Activated gamma-delta T cell treated with anti-CD3 and anti-CD28 coated beads, Interleukin-2, amount 50 U/mL, for 16 hours (primary cell): ENCODE measurements at places on chromosomes 16 and 17.

DNA sequence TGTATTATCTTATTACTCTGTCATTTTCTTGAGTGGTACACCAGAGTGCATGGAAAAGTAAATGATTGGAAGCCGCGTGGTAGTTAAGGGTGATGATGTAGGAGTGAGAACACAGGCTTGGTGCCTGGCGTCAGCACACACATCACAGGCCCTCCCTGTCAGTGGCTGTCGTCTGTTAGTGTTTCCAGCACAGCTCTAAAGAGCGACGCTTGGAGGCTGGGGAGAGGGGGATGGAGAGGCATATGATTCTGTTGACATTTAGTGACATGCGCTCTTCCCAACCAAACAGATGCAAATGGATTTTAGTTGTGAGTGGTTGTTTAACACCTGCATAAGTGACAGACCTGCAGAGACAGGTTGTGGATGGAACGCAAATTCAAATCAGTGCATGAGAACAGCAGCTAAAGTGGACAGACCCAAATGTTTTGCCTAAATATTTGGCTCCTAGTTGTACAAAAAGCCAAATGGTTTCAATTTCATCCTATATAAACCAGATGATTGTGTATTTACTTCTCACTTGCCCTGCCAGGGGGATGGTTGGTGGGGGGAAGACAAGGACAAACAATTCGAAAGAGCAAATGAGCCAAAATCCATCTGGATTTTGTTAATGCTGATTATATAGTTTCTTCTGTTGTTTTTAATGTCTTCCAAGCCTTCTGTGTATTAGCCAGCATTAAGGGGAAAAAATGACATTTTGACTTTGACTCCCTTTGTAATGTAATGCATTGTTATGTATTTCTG, 222.3 kb downstream of the WWOX start:
- no peak for DNase-seq

DNA sequence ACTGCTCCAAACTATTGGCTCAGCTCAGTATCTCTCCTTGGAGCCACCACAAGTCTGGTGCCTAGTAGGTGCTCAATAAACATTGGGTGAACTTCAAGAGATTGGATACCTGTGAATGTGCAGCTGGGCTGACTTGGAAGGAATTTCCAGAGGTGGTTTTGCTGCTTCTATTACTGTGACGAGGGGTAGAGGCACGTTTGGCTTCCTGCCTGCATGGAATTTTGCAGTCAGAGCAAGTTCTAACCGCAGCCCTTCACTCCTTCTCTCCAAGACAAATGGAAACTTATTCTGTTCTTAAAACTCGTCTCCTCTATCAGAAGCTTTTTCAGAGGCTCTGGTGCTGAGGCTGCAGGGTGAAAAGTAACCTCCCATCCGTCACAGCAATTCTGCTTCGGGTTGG, 342.5 kb downstream of the CPPED1 start:
- no peak for DNase-seq

GRCh38 chr16:76210157-76210556, 67.0 kb upstream of the CNTNAP4 start:
- DNase-seq: no peak

- DNase-seq: no peak
Measured at GRCh38 chr17:68450801-68451200, 6.5 kb downstream of the WIPI1 start.
